ENCODE measurements at places on chromosomes 2 and 18.

DNA sequence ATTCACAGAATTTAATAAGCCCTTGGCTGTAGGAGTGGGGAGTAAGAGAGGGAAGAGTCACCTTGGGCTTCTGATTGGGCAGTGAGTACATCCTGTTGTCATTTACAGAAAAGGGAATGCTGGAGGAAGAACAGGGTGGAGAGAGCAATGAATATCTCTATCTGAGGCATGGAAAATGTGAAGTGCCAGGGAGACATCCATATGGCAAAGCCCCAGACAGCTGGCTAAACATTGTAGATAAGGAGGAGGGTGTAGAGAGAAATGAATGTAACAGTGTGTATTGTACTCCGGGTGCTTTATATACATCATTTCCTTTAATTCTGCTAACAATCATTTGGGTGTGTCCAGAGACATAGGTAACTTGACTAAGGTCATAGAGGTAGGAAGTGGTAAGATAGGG lies 103.5 kb downstream of the UPP2 start:
- no peak for DNase-seq

GRCh38 chr2:152240559-152241231 lies 65.1 kb upstream of the STAM2 start:
- DNase-seq: no peak

GRCh38 chr2:25602333-25602723 lies 71.0 kb downstream of the DTNB start:
- DNase-seq: no peak

GRCh38 chr2:112073875-112074274 lies 18.8 kb downstream of the TMEM87B start:
- DNase-seq: no peak

DNA sequence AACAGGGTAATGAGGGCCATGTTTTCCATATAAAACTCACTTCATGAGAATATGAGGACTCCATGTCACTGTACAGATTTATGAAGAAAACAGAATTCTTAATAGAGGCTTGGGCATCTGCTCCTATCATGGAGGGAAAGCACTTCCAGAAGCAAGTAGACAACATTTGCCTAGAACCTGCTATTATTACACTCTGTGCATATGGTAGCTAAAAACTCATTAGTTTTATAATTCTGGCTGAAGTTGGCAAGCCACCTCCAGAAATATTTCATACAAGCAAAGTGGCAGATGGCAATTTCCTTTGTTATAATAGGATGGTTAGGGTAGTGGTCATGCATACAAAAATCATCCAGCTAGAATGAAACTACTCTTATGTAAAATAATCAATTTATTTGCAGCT lies 65.8 kb upstream of the TLK1 start:
- no peak for DNase-seq

GRCh38 chr2:224155896-224156295 lies 116.8 kb upstream of the SERPINE2 start:
- DNase-seq: no peak

- no peak for DNase-seq
These were observed 12.1 kb downstream of the SPIRE1 start for GRCh38 chr18:12645751-12646203.

- no peak for DNase-seq
These were observed 11.9 kb upstream of the CCNT2 start for GRCh38 chr2:134906726-134907125.

GRCh38 chr18:25075783-25076182 lies 276.2 kb downstream of the ZNF521 start:
- DNase-seq: no peak

GRCh38 chr2:43035922-43036321 lies 190.5 kb downstream of the ZFP36L2 start:
- no peak for DNase-seq

- DNase-seq: no peak
These were observed 248.2 kb upstream of the TNP1 start for GRCh38 chr2:217108086-217108485.

DNA sequence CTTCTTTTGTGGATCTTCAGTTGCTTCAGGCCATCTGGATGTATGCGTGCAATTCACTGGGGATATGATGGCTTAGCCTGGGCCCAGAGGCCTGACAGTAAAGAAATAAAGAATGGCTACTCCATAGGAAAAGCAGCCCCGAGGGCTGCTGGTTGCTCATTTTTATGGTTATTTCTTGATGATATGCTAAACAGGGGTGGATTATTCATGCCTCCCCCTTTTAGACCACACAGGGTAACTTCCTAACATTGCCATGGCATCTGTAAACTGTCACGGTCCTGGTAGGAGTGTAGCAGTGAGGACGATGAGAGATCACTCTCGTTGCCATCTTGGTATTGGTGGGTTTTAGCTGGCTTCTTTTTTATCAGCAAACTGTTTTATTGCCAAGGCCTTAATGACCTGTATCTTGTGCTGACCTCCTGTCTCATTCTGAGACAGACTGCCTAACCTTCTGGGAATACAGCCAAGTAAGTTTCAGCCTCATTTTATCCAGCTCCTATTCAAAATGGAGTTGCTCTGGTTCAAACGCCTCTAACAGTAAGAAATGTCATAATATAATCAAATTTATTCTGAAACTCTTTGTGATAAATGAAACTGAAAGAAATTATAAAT lies 60.5 kb downstream of the DSEL start:
- no peak for DNase-seq

DNA sequence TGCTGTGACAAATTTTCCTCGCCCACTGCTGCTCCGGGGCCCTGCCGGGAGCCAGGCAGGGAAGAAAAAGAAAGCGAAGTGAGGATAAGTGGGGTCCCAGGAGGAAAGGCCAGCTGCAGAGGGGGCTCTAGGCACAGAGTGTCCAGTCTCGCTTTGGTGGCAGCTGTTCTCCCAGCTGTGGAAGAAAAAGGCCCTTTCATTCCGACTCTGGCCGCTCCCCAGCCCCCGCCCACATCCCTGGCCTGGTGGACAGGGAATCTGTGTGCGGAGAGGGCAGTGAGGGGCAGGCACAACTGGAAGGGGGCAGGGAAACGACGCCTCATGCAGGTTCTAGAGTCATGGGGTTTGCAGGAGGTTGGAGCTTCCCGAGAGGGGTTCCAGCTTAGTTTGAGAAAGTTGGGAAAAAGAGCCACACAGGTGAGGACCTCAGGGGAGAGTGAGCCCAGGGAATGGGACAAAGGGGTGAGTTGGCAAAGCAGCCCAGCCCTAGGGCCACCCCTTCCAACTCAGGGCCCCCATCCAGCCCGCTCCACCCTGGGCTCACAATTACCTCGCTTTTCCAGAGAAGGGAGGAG lies 1.8 kb downstream of the RTKN start:
- no peak for DNase-seq

DNA sequence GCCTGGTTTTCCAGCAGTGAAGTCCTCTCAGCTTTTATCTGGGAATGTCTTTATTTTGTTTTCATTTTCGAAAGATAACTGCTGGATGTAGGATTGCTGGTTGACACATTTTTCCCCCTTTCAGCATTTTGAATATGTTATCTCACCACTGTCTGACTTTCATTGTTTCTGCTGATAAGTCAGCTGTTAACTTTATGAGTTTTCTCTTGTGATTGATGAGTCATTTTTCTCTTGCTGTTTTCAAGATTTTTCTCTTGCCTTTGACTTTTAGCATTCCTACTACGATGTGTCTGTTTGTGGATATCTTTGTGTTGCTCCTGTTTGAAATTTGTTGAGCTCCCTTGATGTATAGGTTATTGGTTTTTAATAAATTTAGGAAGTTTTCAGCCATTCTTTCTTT lies 85.5 kb downstream of the AGPS start:
- DNase-seq: no peak

DNA sequence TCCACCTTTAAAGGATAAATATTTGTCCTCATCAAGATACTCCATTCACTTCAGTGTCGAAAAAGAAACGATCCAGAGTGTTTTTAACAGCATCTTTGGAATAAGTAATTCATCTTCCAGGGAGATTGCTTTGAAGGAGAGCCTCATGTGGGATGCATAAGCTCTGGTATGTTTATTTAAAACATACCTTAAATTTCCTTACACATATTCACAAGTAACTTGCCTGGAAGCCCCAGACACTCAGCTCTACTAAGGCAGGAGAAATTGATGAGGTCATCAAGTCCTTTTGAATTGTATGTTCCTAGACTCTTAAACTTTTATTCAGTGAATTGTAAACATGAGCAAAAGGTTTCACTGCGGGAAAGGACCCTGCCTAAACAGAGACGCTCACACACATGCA lies 103.0 kb downstream of the CDK15 start:
- no peak for DNase-seq

- DNase-seq: no peak
These were observed 154.7 kb downstream of the MAP2 start for GRCh38 chr2:209578394-209579001.

- DNase-seq: no peak
These were observed 35.2 kb downstream of the UXS1 start for GRCh38 chr2:106158871-106159270.

GRCh38 chr2:209526561-209526960 lies 102.7 kb downstream of the MAP2 start:
- no peak for DNase-seq

GRCh38 chr2:137117385-137117784 lies 352.0 kb downstream of the THSD7B start:
- no peak for DNase-seq

DNA sequence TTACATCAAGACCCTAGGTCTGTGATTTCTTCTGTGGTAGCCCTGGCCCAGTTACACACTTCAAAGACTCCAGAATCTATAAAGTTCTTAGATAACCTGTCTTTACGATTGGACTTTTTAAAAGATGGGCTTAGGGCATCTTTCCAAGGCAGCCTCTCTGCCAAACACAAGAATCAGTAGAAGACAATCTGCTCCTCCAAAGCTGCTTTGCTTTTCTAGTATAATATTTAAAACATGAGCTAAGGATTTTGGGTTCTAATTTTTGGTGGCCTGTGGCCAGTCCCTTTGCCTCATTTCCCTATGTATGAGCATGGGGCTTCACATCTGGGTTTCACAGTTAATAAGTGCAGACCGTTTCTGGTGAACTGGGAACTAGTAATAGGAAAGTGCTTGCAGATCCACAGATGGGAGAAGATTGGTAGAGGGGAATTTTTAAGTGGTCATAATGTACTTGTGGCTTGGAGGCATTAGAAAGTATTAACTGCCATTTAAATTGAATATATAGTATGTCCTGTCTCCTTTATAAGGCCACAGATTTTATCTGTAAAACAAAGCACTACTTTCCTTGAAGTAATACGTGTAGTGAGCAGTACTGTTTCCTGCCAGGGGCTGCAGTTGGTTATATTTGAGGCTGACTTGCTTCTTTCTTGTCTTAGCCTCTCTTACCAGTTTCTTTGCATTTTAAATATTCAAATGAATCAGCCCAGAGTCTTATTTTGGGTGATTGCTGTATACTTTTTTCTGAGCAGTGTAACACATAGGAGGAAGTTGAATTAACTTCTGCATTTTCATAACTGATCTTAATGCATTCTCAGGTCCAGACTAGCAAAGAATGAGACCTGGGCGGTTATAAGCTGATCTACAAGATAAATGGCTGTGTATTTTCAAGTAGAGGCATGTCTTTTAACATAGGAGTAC lies 1.5 kb downstream of the ARPC2 start:
- peak; percentile 53 for DNase-seq

DNA sequence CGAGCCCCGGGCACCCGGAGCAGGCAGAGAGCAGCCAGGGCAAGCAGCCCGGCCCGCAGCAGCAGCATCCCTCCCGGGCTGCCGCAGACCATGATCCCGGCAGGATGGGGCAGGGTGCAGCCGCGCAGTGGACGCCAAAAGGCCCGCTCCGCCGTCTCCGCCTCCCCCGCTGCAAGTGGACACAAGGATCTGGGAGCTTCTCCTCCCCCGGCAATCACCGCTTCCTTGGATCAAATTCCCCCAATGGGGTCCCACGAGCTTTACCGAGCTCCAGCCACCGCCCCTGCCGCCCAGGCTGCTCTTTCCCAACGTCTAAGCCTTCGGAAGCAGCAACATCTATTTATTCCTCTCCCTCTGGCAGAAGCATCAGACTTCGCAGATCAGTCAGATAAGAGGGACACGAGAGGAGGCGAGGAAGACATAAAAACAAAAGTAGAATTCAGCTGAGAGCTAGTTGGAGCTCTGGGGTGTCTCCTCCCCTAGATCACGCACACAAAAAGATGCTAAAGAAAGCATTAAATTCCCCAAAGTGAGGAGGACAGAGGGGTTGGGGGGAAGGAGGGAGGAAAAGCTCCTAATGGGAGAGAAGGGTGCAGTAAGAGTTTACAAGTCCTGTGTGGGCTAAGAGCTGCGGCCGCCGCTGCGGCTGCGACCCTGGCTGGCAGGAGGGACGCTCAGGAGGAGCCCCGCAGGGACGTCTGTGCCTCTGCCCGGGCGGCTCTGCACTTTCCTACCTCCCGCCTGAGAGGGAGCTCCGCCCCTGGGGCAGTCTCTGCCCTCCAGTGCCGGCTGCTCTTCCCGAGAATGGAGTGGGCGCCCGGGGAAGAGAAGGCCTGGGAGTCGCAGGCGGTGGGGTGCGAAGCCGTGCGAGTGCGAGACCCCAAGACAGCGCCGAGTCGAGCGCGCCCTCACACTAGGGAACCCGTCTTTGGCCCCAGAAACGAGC lies at the start of gene FRZB:
Gene FRZB (minus strand): TSS at position 177 of the 946 bp plus-strand sequence. CDS start 85 bp downstream, at position 92.
- no peak for DNase-seq

- no peak for DNase-seq
These were observed 329.7 kb upstream of the NRP2 start for GRCh38 chr2:205352593-205352992.

- peak; percentile 26 for DNase-seq
These were observed 183.4 kb downstream of the MYO3B start for GRCh38 chr2:170361090-170361936.

- no peak for DNase-seq
These were observed 35.7 kb downstream of the FEZ2 start for GRCh38 chr2:36562240-36562639.

DNA sequence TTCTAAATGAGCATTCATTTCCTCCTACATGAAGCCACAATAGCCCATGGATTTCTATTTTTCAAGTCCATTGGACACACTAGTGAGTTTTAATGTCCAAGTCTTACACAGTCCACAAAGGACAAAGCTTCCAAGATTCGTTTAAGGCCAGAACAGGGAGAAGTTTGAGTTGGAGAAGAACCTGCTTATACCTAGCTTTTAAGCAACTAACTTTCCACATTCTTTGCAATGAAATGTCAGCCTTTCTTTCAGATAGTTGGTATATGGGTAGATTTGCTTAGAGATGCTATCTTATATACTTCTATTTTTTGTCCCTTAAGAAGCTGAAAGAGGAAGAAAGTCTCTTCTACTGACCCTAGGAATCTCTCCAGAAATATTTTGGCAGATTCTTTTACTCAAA lies 66.1 kb upstream of the NPAS2 start:
- DNase-seq: no peak

- no peak for DNase-seq
These were observed 45.3 kb downstream of the POLE4 start for GRCh38 chr2:75003773-75004172.

GRCh38 chr2:30252723-30253701 lies 21.7 kb downstream of the LBH start:
- DNase-seq: no peak

- no peak for DNase-seq
These were observed 27.5 kb upstream of the LDLRAD4 start for GRCh38 chr18:13191031-13191430.

DNA sequence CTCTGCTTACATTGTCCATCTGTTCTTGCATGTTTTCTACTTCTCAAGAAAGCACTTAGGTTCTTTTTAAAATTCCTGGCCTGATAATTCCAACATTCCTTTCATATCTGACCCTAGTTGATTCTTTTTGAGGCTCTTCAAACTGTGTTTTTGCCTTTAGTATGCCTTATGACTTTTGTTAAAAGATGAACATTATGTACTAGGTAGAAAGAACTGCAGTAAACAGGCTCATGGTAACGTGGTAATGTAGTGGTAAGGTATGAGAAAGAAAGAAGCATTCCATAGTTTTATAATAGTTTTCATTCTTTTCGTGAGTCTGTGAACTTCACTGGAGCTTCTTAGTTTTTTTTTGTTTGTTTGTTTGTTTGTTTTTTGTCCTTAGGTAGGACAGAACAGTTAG lies 306.4 kb downstream of the MBD2 start:
- no peak for DNase-seq

- no peak for DNase-seq
These were observed 159.7 kb downstream of the SMAD7 start for GRCh38 chr18:48790869-48791635.
